ENCODE measurements at places on chromosomes 7 and 10.

GRCh38 chr10:14372606-14373005 lies 41.9 kb upstream of the FRMD4A start:
- no peak for DNase-seq

DNA sequence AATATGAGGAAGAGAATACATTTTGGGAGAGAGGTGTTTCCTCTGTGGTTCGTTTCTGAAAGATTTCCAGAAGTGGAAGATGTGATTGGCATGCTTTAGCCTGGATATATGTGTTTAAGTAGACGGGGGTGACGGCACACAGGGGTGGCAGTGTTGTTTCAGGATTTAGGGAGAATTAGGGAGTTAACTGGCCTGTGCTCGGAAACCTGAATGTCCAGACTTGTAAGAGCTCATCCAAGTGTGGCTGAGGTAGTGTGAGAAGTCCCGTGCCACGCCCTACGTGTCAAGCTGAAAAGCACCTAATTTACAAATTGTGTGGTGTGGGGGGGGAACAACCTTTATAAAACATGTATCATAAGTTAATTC lies 1.1 kb downstream of the RALA start:
- no peak for DNase-seq

- no peak for DNase-seq
Measured at GRCh38 chr7:150961510-150962289, 16.4 kb downstream of the KCNH2 start.

DNA sequence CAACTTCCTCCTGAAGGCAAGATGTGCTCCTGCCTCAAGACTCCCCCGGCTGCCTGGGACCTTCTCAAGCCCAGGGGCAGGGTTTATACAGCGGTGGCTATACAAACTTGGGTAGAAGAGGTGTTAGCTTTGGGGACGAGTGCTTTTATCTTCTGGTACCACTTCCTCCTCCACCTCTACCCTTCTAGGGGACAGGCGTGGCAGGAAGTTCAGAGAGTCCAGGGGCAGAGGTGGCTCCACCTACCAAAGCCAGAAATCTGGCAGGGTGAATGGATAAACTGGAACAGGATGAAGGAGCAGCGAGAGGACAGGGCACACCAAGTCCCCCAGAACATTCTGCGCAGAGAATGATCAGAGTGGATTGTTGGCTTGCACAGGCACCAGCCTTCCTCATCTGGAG lies 24.0 kb upstream of the TM9SF3 start:
- no peak for DNase-seq

- DNase-seq = no peak
Measured at GRCh38 chr7:69162326-69162725, 435.9 kb upstream of the AUTS2 start.

DNA sequence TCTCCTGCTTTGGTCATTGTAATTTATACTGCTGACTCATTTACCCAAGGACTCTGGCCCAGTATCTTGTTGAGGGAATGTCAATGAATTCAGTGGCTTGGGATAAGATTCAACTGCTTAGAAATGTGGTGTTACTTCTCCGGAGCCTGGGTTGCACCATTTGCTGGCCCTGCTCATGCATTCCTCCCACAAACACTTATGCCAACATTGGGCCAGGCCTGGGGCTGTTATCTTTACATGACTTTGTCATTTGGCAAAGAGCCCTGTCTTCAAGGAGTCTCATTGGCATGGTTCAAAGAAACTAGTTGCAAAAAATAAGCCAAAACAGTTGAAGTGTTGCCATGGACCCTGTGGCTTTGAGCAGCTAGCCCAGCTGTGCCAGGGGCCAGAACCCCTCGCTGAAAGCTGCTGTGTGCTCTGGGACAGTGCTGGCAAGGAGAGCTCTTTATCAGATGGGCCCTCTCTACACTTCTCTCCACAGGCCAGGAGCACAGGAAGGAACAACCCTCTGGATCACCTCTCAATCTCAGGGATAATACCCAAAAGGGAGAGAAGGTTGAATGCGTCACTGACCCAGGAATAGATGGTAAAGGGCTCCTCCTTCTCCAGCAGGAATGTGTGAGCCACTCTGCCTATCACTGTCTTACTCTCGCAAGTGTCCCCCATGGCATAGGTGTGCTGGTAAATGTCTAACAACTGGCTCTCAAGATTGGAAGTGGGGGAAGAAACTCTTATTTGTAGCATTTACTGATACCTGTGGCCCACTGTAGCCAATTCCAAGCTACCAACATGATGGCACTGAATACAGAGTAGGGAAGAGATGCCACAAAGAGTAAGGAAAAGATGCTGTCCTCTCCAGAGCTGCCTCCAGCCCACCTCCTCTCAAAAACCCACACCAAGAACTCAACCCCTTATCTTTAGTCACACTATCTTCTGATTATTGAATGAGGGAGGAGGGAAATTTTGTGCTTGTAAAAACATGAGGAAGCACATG lies 23.5 kb upstream of the PDE1C start:
- no peak for DNase-seq

DNA sequence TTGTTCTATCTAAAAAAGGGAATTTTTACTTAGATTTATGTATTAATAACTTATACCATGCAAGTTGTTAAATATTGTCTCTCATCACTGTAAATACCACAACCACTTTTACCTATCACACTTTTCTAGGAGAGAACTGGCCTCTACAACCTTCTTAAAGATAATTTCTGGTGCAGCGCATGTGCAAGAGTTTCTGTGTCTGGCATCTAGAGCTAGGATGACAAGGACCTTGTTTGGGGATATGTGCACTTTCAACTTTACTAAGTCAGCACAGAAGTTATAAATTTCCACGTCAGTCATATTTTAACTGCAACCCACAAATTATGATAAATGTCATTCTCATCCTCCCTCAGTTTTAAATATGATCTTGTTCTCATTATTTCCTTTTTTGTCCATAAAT lies 156.9 kb upstream of the ADCY1 start:
- no peak for DNase-seq

DNA sequence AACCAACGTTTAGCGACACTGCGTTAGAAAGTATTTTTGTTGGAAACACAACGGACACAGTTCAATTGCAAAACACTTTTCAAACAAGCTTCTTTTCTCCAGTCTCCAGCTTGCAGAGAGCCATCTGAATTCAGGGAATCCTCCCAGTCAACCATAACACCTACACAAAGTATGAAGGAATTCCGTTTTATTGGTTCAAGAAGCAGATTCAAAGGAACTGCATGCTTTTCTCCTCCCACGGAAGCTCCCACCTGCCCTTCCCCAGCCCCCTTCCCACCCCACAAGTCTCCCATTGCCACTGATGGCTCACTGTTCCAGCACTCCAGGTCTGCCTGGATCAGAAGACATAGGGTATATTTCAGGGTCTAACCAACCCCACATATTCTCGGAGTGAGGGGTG lies 190.6 kb upstream of the TCF7L2 start:
- DNase-seq = no peak

DNA sequence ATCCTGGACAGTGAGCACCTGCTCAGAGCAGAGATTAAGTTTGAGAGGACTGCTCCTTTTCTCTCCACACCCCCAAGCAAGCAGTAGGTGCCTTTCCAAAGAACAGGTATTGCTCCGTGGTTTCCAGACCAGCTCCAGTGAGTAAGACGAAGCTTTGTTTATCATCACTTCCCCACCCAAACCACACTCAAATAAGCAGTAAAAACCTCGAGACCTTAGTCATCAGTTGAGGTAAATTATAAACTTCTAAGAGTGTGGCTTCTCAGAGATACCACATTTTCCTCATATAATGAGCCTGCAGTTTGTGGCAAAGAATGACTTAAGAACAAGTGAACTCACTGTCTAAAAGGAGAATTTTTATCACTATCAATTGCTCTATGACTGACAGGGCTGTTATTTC lies 50.0 kb upstream of the GRB10 start:
- no peak for DNase-seq

DNA sequence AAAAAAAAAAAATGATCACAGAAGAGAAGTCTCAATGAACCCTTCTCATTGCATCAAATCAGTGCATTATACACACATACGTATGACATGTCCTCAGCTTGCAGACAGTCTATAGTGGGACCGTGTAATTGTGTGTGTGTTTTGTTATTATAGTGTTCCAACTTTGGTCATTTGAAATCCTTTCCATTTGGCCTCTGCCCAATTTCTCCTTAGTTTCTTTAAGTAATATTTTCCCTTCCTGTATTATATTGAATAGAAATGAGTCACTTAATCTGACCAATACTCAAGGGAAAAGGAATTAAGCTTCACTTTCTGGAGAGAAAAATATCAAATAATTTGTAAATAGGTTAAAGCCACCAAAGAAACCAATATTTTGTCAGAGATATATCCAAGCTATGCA lies 415.5 kb upstream of the SORCS1 start:
- DNase-seq = no peak

- DNase-seq = no peak
Measured at GRCh38 chr10:3554121-3554522, 230.9 kb downstream of the KLF6 start.
